ENCODE measurements at places on chromosomes 7 and 10.

DNA sequence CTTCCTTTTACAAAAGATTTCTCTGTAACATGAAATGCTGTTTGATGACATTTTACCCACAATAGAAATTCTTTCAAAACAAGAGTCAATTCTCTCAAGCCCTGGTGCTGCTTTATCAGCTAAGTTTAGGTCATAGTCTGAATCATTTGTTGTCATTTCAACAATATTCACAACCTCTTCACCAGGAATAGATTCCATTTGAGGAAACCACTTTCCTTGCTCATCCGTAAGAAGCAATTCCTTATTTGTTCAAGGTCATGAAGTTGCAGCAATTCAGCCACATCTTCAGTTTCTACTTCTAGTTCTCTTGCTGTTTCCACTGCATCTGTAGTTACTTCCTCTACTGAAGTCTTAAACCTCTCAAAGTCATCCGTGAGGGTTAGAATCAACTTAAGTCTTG, 315.3 kb downstream of the TYW1 start:
- peak; percentile 76 for DNase-seq

DNA sequence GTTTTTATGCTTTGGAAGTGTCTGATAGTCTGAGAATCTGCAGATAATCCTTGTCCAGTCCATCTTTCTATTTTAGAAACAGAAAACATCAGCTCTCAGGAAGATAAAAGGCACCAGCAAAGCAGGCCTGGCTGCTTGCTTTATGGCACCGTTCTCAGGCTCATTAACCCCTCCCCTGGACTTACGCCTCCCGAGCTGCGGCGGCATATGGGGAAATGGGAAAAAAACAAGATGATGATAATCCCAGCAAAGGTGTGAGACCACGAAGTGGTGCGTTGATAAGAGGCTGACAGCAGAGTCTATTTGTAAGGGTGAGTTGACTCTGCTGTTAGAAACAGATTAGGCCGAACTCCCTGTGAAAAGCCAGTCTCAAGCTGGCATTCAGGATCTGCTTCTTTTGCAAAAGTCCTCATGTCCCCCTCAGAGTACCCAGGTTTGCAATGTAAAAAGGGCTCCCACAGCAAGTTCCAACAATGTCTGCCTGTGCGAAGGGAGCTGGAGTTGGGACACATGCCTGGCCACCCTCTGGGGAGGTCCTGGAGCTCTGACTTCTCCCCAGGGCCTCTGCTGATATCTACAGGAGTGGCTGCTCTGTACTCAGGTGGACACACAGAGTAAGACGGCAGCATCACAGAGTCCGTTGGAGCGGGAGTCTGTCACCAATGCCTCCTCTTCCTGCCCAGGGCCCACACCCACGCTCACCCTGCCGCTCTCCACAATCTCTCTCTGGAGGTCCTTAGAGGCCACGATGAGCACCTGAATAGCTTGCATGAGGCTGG, 54.3 kb downstream of the SPDYE5 start:
- no peak for DNase-seq

DNA sequence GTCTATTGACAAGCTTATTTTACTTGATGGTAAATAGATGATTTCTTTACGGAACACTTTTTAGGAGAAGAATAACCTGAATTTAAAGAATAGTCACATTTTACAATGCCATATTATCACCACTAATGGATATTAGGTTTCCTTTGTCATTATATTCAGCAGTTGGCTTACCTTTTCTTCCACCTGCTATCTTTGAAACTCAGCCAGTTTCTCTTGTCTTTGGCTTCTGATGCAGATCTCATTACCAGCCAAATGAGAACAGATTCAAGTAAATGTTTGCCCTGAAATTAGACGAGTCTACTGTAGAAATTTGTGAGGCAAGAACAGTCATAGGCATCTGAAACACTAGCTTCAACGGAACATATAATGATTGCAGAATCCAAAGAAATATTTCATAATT, 85.5 kb upstream of the OIT3 start:
- no peak for DNase-seq

DNA sequence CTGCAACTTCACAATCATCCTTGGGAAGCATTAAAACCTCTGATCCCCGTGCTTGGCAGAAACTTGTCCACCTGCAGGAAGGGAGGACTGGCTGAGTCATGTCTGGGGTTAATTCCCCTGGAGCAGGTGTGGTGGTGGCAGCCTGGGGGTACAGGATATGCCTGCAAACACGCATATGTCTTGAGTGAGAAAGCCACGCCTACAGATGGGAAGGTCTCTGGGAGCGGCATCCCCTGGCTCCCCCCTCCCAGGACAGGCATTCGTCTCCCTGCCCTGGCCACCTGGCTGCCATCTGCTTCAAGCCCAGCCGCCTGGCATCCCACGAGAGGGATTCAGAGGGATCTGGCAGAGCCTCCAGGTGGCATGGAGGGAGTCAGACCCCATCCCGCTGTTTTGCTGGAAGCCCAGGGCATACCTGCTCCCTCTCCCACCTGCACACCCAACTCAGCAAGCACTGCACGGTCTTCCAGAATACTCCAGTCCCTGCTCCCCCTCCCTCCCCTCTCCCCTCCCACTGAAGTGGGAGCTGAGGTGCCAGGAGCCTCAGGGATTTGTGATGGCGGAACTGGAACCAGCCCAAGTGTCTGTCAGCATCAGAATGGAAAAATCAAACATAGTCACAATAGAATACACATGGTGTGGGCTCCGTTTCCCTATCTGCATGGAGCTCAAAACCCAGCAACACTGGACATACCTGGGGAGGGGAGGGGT, 61.0 kb downstream of the CAMK2B start:
- DNase-seq = no peak

DNA sequence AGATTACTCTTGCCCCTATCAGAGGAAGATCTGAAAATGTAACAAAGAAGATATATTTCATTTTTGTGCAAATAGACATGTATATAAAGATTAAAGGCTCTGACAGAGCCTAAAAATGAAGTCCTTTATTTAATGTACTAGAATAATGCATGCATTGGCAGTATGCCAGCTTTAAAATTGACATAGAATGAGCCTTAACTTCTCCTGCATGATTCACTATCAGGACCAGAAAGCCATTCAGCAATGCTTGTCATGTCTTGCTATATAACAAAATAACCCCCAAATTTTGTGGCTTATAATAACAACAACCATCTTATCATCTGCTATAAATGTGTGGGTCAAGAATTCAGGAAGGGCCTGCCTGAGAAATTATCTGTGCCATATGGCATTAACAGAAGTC, 411.9 kb downstream of the GRM8 start:
- no peak for DNase-seq

GRCh38 chr10:57338823-57339558, 928.7 kb downstream of the IPMK start:
- DNase-seq = peak; percentile 49

- no peak for DNase-seq
These were observed 16.8 kb upstream of the MYPN start for GRCh38 chr10:68092512-68092911.

DNA sequence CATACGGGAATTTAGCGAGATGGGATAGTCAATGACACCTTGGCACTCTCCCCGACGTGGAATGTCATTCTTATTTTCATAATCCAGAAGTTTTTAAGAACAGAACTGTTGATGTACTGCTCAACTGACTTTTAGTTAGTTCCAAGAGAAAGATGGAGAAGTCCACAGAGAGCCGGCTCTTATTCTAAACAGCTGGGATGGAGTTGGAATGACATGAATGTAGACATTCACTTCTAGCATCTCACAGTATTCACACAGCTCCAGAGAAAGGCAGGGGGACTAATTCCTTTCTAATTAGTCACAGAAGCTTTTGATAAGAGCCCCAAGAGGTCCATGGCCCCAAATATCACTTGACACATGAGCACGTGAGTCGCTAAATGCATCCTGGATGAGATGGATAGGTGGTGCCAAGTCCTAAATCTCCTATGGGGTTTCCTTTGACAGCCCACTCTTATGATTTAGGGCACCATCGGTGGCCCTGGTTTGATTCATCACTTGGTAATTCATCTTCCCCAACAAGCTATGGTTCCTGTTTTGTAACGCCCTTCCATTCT, 420.3 kb upstream of the AUTS2 start:
- no peak for DNase-seq
